Calu3 (cell line): ENCODE measurements at places on chromosomes 13 and 19.

GRCh38 chr13:62544928-62545327 is 1129.3 kb upstream of the PCDH20 start:
- H3K27ac ChIP-seq, result no peak overlapping the region
- no peaks in the 10 kb centered on the region for H3K27me3 ChIP-seq
- H3K4me1 ChIP-seq, result no peaks in the 10 kb centered on the region
- DNase-seq, result no peak

DNA sequence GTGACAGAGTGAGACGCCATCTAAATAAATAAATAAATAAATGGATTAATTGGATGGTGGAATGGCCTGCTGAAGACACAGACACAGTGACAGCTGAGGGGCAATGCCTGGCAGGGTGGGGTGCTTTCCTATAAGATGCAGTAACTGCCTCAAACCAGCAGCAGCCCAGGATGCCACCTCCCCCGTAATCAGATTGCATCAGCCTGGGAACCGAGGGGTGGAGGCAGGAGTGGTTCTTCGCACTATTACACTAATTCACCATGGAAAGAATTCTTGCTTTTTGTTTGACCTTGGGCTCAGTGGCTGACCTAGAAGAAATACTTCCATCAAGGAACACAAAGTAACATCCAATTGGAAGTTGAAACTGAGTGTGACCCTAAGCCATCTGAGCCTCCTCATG is 31.6 kb upstream of the USP12 start:
- H3K4me3 ChIP-seq, result no peak overlapping the region
- H3K4me1 ChIP-seq, result peaks cover 31% of the 10 kb centered on the region
- no peak for DNase-seq

DNA sequence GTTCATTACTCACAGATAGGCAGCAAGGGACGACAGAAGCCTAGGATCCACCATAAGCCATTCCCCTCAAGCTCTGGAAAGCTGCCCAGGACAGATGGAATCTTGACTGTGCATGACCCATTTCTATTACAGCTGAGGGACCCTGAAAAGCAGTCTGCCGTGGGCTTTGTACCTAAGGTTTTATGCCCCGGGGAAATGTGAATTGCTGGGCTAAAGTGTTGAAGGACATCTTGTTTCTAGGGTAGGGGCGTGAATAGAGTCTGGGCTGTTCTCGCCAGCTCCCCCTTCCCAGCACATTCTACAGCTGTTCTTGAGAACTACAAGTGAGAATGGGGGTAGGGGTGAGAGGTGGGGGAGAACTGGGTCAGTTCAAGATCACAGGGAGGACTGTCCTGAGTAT is 53.6 kb upstream of the TMTC4 start:
- no peaks in the 10 kb centered on the region for H3K27me3 ChIP-seq
- no peaks in the 10 kb centered on the region for H3K36me3 ChIP-seq
- H3K27ac ChIP-seq, result no peak overlapping the region
- DNase-seq, result no peak

DNA sequence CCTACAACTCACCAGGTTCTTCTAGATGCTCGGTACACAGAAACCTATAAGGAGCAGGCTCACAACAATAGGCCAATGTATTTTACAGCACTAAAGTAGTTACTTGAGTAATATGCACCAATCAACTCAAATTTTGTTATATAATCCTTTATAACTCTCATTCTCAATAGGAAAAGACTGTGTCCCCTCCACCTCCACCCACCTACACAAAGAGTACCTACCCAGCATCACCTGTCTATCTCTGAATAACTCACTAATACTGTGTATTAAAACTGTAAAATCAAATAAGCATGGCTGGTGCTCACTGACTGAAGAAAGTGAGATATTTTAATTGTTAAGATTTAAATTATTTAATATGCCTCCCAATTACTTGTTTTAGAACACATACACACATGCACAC is 146.3 kb downstream of the ENOX1 start:
- H3K27ac ChIP-seq, result no peak overlapping the region
- no peaks in the 10 kb centered on the region for H3K27me3 ChIP-seq
- DNase-seq, result no peak
- no peaks in the 10 kb centered on the region for H3K36me3 ChIP-seq
- no peaks in the 10 kb centered on the region for H3K4me1 ChIP-seq
